ENCODE measurements at places on chromosomes 1 and 21. TPM values are rescaled to one million over a fixed set of nuclear protein-coding genes. Genes with fewer than 3 reads are reported as not detected.

Gene LRRC38
- not detected for total RNA-seq

Gene GUCA2B
- not detected for total RNA-seq

Gene TDRD5
- total RNA-seq, result not detected

GRCh38 chr1:177790566-177790965 lies 179.3 kb downstream of the SEC16B start:
- no peak overlapping the region for H3K4me3 ChIP-seq
- H3K27me3 ChIP-seq, result no peaks in the 10 kb centered on the region
- DNase-seq, result no peak

GRCh38 chr1:106746448-106747085 lies 309.9 kb upstream of the PRMT6 start:
- no peak overlapping the region for H3K27ac ChIP-seq
- H3K4me3 ChIP-seq, result no peak overlapping the region
- H3K27me3 ChIP-seq, result no peaks in the 10 kb centered on the region
- H3K36me3 ChIP-seq, result no peaks in the 10 kb centered on the region

- H3K27ac ChIP-seq, result no peak overlapping the region
- no peaks in the 10 kb centered on the region for H3K36me3 ChIP-seq
- no peaks in the 10 kb centered on the region for H3K27me3 ChIP-seq
- peaks cover 15% of the 10 kb centered on the region for H3K4me1 ChIP-seq
- no peak for DNase-seq
- H3K4me3 ChIP-seq, result no peak overlapping the region
These were observed 140.0 kb downstream of the CHRM3 start for GRCh38 chr1:239526391-239526790.

- no peak overlapping the region for H3K27ac ChIP-seq
- no peak overlapping the region for H3K4me3 ChIP-seq
- H3K36me3 ChIP-seq, result no peaks in the 10 kb centered on the region
- DNase-seq, result no peak
- H3K4me1 ChIP-seq, result no peaks in the 10 kb centered on the region
- no peaks in the 10 kb centered on the region for H3K27me3 ChIP-seq
These were observed 134.5 kb upstream of the LYPLAL1 start for GRCh38 chr1:219039017-219039681.

DNA sequence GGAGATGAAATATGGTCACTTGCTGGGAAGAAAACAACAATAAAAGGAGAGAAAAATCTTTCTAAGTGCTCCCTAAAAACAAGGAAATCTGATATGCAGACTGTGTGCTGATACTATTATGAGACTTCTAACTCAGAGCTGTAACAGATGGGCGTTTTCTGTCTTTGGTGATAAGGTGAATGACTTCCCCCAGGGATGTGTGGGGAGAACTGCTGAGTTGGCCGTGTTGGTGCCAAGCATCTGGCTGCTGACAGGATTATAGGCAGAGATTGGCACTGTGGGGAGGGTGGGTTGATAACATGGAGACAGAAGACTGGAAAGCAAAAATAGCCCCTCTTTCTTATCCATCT lies 438.5 kb upstream of the PLXNA2 start:
- no peaks in the 10 kb centered on the region for H3K4me1 ChIP-seq
- no peak overlapping the region for H3K4me3 ChIP-seq
- peak; percentile 6 for DNase-seq
- no peak overlapping the region for H3K27ac ChIP-seq
- H3K27me3 ChIP-seq, result no peaks in the 10 kb centered on the region

DNA sequence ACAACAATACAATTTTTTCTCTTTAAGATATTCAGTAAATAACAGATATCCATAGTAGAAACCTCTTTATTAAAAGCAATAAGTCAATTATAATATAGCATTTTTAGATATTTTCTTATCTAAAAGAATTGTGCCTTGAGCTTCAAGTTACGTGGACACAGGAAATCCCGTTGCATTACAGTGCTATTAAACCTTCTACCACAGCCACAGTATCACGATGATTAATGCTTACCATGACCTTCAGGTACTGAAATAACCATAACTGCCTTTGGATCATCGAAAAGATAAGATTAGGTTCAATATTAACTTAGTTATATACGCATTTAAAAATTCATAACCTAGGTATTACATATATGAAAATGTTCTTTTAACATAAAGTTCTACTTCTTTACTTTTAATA lies 17.9 kb downstream of the B3GALNT2 start:
- H3K27ac ChIP-seq, result no peak overlapping the region
- H3K4me3 ChIP-seq, result no peak overlapping the region
- H3K27me3 ChIP-seq, result no peaks in the 10 kb centered on the region

DNA sequence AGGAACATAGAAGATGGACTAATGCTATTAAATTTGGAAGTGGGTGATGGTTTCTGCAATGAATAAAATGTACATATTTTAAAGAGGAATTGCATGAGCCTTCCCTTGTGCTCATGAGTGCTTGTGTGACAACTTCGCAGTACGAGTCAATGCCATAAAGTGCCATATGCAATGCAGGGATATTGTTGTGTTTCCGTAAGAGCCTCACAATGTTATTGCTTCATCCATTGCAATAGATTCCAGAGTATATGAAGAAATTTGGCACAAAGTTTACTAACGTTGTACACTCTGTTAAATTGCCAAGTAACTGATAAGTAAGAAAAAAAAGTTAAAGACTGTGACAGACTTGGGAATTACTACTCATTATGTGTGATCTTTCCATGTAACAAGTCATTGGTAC lies 22.3 kb downstream of the BTG3 start:
- no peaks in the 10 kb centered on the region for H3K27me3 ChIP-seq
- H3K27ac ChIP-seq, result no peak overlapping the region
- no peak for DNase-seq
- H3K4me3 ChIP-seq, result no peak overlapping the region
- peaks cover 10% of the 10 kb centered on the region for H3K4me1 ChIP-seq

GRCh38 chr1:185483664-185484450 lies 166.8 kb upstream of the IVNS1ABP start:
- no peaks in the 10 kb centered on the region for H3K27me3 ChIP-seq
- no peak overlapping the region for H3K27ac ChIP-seq
- DNase-seq, result peak; percentile 14
- H3K4me3 ChIP-seq, result no peak overlapping the region

- H3K4me3 ChIP-seq, result no peak overlapping the region
- no peak overlapping the region for H3K27ac ChIP-seq
- H3K4me1 ChIP-seq, result no peaks in the 10 kb centered on the region
- H3K27me3 ChIP-seq, result peaks cover 7% of the 10 kb centered on the region
These were observed 17.3 kb upstream of the DISP3 start for GRCh38 chr1:11461531-11462137.

GRCh38 chr1:234727018-234727940 lies 117.3 kb upstream of the IRF2BP2 start:
- H3K27me3 ChIP-seq, result no peaks in the 10 kb centered on the region
- DNase-seq, result no peak
- no peaks in the 10 kb centered on the region for H3K36me3 ChIP-seq

DNA sequence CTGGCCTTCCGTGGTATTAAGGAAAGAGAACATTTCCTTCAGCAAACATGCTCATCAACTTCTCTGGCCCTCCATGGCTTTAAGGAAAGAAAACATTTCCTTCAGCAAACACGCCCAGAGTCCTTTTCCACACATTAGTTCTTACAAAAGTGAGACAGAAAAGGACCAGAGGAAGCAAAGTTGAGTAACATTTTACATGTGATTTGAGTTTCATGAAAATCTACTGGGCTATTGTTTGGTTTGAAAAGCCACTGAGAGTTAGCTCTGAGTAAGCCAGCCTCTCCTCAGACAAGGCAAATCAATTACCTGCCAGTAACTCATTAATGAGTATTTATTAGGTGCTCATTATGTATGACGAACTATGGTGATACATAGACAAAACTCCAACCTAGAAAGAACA lies 78.0 kb downstream of the NID1 start:
- peaks cover 53% of the 10 kb centered on the region for H3K36me3 ChIP-seq
- DNase-seq, result no peak
- H3K4me3 ChIP-seq, result no peak overlapping the region
- peaks cover 18% of the 10 kb centered on the region for H3K4me1 ChIP-seq
- H3K27ac ChIP-seq, result peak overlapping the region; percentile 63
